ENCODE measurements at places on chromosomes 11 and 22.

DNA sequence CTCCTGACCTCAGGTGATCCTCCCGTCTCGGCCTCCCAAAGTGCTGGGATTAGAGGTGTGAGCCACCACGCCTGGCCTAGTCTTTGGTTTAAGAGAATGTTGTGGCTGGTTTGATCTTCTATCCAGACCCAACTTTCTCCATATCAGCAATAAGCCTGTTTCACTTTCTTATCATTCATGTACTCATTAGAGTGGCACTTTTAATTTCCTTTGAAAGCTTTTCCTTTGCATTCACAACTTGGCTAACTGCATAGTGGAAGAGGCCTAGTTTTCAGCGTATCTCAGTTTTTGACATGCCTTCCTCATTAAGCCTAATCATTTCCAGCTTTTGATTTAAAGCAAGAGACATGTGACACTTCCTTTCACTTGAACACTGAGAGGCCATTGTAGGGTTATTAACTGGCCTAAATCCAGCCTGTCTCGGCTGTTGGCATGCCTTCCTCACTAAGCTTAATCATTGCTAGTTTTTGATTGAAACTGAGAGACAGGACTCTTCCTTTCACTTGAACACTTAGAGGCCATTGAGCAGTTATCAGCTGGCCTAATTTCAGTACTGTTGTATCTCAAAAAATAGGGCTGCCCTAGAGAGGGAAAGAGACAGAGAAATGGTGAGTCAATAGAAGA, 13.1 kb upstream of the RPL3 start:
- no peak for DNase-seq

DNA sequence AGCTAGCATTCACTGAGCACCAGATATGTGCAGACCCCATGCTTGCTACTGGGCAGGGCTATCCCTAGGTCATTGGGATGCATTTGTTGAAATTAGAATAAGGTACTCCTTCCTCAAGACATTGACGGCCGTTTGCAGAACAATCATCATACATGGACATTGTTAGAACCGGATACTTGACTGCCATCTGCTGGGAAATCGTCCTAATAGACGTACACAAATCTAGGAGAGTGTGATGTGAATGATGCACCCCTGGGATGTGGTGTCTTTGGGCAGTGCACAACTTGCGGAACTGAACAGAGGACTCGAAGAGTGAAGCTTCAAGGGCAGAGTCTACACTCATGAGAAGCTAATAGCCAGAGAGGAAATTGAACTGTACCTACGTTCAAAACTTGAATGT, 35.9 kb downstream of the MYO18B start:
- no peak for DNase-seq

DNA sequence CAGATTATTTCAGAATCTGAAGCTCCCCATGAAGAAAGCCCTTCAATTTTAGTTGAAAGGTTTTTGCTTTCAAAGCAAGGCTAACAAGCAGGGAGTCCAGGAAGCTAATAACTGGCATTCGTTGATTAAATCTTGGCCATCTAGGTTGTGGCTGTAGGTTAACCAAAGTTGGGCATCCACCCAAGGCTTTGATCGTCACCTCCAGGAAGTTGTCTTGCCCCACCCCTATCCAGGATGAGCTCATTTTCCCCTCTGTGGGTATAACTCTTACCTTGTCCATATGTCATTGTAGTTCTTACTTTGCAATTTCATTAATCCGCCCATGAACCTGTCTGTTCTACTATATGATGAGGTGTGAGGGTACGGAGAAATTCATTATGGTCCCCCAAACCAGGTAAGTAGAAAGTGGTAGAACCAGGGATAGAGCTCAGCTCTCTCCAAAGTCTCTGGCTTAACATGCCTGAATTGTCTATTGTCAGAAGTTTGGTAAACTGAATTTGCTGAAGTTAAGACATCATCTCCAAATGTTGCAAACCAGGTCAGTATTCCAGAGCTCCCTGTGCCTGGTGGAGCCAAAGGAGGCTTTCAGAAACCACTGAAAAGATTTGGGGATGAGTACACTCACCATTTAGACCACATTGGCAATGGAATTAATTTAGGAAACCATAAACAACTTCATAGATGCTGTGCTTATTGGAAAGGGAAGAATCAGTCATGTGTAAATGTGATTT, 97.1 kb downstream of the CD44 start:
- DNase-seq, result peak; percentile 84

GRCh38 chr11:35914816-35915215, 29.0 kb upstream of the LDLRAD3 start:
- DNase-seq, result no peak

- no peak for DNase-seq
Measured at GRCh38 chr11:66981976-66982578, 7.0 kb downstream of the C11orf86 start.

DNA sequence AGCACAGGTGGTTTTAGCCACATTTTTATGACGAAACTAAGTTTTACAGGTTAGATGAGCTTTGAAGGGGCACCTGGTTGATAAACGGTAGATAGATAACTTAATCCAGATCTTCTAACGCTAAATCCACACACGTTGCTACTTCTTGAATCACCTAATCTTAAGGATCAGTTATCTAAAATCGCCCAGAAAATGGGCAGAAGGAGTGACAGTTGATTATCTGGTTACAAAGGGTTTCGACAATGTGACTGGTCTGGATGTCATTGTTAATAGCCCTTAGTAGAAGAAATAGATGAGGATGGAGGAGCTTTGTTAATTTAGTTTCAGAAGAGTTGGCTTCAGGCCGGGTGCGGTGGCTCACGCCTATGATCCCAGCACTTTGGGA, 43.7 kb downstream of the SCGB1A1 start:
- DNase-seq, result no peak

GRCh38 chr11:46414466-46414796, 22.9 kb upstream of the CHRM4 start:
- DNase-seq, result no peak

DNA sequence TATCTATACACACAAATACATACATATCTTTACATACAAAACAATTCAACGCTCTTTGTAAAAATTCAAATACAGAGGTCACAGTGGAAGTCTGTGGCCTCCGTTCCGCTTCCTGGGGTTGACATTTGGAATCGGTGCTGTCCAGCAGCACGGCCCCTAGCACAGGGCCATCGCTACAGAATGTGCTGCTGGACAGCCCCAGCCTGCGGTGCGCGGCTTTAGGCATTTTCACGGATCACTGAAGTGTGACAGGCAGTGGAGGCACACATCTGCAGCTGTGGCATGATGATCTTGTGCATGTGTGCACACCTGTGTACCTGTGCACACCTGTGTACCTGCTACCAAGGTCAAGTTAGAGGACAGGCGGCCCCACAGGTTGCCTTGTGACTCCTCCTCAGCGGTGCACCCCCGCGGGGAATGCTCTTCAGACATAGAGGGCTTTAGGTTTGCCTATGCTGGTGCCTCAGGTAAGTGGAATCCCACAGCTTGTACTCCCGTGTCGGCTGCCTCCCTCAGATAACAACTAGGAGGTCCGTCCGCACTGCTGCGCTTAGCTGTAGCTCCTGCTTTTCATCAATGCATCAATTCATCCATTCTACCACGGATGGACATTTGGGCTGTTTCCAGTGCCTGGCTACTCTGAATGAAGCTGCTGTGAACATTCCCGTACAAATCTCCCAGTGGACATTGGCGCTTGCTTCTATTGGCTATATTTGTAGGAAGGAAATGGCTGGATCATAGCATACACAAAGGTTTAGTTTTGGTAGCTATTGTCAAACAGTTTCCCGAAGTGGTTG, 29.9 kb downstream of the GAL start:
- DNase-seq, result no peak

DNA sequence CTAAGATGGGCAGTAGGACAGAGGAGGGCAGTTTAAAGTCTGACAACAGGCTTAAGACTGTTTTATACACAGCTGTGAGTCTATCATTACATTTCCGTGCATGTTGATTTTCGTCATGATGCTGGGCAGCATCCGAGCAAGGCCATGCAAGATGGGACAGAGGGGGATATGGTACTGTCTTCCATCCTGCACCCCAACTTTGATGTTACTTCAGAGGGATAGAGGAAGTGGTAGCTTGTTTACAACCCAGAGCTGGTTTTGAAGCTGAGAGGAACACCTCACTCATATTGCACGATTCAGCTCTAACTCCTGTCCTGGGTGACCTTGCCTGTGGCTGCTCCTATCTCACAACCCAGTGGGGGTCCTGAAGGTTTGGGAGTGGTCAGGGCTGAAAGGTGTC, 3.0 kb upstream of the SORL1 start:
- DNase-seq, result no peak

DNA sequence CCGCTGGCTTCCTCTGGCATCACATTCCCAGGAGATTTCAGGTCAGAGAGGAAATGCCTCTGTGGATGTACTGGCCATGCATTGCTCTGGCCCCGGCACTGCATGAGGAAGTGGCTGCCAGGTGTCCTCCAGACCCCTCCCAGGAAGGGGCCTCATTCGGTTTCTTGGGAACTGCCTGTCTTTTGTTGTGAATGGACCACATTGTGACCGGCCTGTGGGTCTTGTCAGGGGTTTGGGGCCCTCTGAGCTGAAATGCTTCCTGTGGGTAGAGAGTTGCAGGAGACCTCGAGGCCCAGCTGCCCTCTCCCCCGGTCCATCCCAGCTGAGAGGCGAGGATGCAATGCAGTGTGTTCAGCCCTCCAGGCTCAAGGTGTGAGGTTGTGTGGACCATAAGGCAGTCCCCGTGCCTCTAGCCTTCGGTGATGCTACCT, 18.8 kb upstream of the ST3GAL4 start:
- no peak for DNase-seq

- no peak for DNase-seq
Measured at GRCh38 chr11:94653561-94653960, 86.4 kb downstream of the PIWIL4 start.

- DNase-seq, result no peak
Measured at GRCh38 chr11:46302866-46303265, 25.4 kb downstream of the CREB3L1 start.

- DNase-seq, result peak; percentile 18
Measured at GRCh38 chr22:30423301-30423958, 2.1 kb upstream of the MTFP1 start.

- DNase-seq, result no peak
Measured at GRCh38 chr11:110757962-110758755, 45.9 kb upstream of the ARHGAP20 start.

- DNase-seq, result no peak
Measured at GRCh38 chr11:67116758-67117105, 2.3 kb upstream of the KDM2A start.

GRCh38 chr11:22512457-22512856, 113.2 kb downstream of the FANCF start:
- DNase-seq, result no peak
